Memory B cell (primary cell): ENCODE measurements at places on chromosomes 5 and 9.

DNA sequence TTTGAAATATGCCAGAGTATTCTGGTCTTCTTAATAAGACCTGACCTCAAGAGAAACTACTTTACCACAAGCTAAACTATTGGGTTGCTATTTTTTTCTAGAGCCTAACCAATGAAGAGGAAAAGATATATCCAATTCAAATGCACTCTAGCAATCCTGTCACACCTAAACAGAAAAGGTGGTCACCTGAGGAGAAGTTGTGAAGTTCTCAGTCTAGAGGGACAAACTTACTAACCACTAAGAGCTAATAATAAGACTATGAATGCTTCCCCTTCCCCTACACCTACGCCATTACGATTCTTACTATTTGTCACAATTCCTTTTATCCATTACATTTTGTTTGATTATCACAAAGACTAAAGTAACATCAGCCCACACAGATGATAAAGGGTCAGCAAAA, 29.7 kb downstream of the RLN2 start:
- H3K27me3 ChIP-seq = no peaks in the 10 kb centered on the region
- DNase-seq = no peak

GRCh38 chr5:71828291-71829040, 109.4 kb downstream of the CARTPT start:
- no peak overlapping the region for H3K27ac ChIP-seq
- no peak for DNase-seq
- H3K4me1 ChIP-seq = peaks cover 6% of the 10 kb centered on the region
- H3K27me3 ChIP-seq = peaks cover 7% of the 10 kb centered on the region
- H3K36me3 ChIP-seq = peaks cover 6% of the 10 kb centered on the region

DNA sequence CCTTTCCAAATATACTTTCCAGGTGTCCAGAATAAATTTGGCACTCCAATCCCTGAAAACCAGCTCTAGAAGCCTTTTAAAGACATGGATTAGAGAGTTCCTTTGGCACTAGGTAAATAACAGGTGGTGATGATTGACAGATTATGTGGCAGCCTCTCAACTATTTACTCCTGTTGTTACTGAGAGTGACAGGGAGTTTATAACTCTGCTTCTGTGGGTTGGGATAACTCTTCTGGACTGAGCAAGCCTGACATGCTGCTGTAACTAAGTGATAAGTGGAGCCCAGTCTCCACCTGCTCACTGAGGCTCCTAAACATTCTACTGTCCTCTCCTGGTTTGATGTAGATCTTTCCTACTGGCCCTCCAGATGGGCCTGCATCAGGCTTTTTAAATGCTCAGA, 693.2 kb upstream of the FTMT start:
- no peaks in the 10 kb centered on the region for H3K4me1 ChIP-seq
- H3K36me3 ChIP-seq = no peaks in the 10 kb centered on the region
- H3K27me3 ChIP-seq = no peaks in the 10 kb centered on the region
- H3K4me3 ChIP-seq = no peak overlapping the region
- H3K27ac ChIP-seq = no peak overlapping the region

DNA sequence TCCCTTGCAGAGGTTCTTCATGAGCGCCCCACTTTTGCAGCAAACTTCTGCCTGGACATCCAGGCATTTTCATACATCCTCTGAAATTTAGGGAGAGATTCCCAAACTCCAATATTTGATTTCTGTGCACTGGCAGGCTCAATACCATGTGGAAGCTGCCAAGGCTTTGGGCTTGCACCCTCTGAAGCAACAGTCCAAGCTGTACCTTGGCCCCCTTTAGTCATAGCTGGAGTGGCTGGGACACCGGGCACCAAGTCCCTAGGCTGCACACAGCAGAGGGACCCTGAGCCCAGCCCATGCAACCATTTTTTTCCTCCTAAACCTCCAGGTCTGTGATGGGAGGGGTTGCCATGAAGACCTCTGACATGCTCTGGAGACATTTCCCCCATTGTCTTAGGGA, 74.7 kb downstream of the ZFAND5 start:
- H3K27ac ChIP-seq = no peak overlapping the region
- H3K4me3 ChIP-seq = no peak overlapping the region
- DNase-seq = no peak
- H3K36me3 ChIP-seq = peaks cover 1% of the 10 kb centered on the region

DNA sequence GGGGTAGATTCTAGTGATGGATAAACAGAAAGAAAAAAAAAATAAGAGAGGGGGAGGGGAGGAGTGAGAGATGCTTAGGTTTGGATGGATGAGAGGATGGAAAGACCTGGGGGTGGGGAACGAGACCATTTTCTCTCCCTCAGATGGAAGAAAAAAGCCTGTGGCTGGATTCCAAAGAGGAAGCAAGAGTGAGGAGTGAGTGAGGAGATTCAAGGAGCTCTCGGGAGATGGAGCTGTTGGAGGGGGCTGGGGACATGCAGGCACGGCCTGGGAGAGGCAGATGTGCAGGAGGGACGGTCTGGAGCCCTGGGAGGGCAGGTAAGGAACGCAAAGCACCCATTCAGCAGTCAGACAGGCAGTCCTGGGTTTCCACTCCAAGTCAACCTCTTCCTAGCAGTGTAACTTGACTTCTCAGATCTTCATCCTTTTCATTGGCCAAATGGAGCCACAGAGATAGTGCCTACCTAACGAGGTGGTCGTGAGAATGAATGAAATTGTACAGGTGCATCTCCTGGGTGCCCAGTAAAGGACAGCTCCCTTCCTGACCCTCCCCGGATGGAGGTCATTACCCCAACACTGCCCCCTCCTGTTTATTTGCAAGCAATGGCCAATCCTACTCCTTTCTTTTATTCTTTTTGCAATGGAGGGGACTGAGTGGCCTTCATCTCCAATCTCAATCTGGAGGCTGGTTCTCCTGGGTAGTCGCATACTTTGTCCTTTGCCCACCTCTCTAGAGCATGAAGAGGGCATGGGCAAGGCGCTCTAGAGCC, 52.2 kb downstream of the PCDH1 start:
- H3K36me3 ChIP-seq = no peaks in the 10 kb centered on the region
- DNase-seq = no peak

DNA sequence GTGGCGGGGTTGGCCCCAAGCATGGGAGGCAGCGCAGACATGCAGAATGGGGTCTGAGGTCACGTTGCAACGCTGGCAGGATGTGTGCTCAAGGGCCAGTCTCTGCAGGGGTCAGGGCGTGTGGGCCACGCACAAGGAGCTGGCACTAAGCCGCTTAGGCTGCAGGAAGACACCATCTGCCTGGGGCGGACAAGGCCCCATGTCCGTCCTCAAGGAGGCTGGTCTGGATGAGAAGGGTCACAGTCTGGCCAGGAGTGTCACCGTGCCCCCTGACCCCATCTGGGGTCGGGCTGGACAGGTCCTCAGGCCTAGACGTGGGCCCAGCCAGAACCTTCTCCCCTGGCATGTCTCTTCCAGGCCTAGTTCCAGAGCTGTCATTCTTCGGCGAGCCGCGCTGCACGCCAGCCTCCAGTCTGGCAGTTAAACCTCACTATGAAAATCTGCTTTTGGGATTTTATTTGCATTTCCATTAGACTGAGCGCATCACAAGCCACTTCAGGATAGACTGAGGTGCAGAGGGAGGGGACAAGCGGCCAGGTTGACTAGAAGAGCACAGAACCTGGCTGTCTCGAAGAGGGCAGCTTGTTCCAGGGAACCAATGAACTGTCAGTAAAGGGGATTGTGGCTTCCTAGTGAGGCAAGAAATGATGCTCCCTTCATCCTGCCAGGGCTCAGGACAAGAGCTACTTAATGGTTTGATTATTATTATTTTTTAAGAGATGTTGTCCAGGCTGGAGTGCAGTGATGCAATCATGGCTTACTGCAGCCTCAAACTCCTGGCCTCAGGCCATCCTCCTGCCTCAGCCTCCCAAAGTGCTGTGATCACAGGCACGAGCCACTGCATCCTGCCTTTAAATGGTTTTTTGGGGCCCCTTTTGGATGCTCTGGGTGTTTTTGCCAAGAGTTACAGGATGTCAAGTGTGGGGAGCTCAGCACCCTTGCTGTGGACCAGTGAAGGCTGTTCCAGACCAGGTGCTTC, 4.3 kb downstream of the BRD3OS start:
- H3K36me3 ChIP-seq = peaks cover 7% of the 10 kb centered on the region
- no peaks in the 10 kb centered on the region for H3K27me3 ChIP-seq
- H3K4me3 ChIP-seq = no peak overlapping the region
- peaks cover 11% of the 10 kb centered on the region for H3K4me1 ChIP-seq
- DNase-seq = no peak
- H3K27ac ChIP-seq = no peak overlapping the region

- no peaks in the 10 kb centered on the region for H3K4me1 ChIP-seq
- no peak overlapping the region for H3K27ac ChIP-seq
- H3K4me3 ChIP-seq = no peak overlapping the region
- H3K27me3 ChIP-seq = peaks cover 2% of the 10 kb centered on the region
Observed at GRCh38 chr5:96142786-96143434, 181.3 kb upstream of the ELL2 start.

GRCh38 chr9:127170652-127171051, 48.2 kb upstream of the ANGPTL2 start:
- no peak overlapping the region for H3K27ac ChIP-seq
- H3K4me3 ChIP-seq = no peak overlapping the region
- no peaks in the 10 kb centered on the region for H3K27me3 ChIP-seq
- H3K36me3 ChIP-seq = peaks cover 16% of the 10 kb centered on the region

- H3K27me3 ChIP-seq = no peaks in the 10 kb centered on the region
- H3K4me1 ChIP-seq = no peaks in the 10 kb centered on the region
- peaks cover 14% of the 10 kb centered on the region for H3K36me3 ChIP-seq
- DNase-seq = no peak
- no peak overlapping the region for H3K27ac ChIP-seq
- no peak overlapping the region for H3K4me3 ChIP-seq
Observed at GRCh38 chr5:80156156-80156555, 99.7 kb downstream of the SERINC5 start.

- no peak for DNase-seq
- no peaks in the 10 kb centered on the region for H3K27me3 ChIP-seq
- H3K36me3 ChIP-seq = peaks cover 6% of the 10 kb centered on the region
- H3K4me1 ChIP-seq = peaks cover 15% of the 10 kb centered on the region
- peak overlapping the region; percentile 8 for H3K27ac ChIP-seq
Observed at GRCh38 chr5:143605403-143606005, 202.0 kb upstream of the NR3C1 start.

GRCh38 chr5:82784521-82784920, 292.7 kb downstream of the TMEM167A start:
- no peaks in the 10 kb centered on the region for H3K4me1 ChIP-seq
- no peak for DNase-seq
- no peaks in the 10 kb centered on the region for H3K27me3 ChIP-seq
- H3K36me3 ChIP-seq = no peaks in the 10 kb centered on the region
- H3K27ac ChIP-seq = no peak overlapping the region
- H3K4me3 ChIP-seq = no peak overlapping the region

- H3K27me3 ChIP-seq = peaks cover 11% of the 10 kb centered on the region
- H3K4me3 ChIP-seq = no peak overlapping the region
- no peaks in the 10 kb centered on the region for H3K36me3 ChIP-seq
- DNase-seq = no peak
Observed at GRCh38 chr5:132022737-132023136, 11.3 kb upstream of the ACSL6 start.

DNA sequence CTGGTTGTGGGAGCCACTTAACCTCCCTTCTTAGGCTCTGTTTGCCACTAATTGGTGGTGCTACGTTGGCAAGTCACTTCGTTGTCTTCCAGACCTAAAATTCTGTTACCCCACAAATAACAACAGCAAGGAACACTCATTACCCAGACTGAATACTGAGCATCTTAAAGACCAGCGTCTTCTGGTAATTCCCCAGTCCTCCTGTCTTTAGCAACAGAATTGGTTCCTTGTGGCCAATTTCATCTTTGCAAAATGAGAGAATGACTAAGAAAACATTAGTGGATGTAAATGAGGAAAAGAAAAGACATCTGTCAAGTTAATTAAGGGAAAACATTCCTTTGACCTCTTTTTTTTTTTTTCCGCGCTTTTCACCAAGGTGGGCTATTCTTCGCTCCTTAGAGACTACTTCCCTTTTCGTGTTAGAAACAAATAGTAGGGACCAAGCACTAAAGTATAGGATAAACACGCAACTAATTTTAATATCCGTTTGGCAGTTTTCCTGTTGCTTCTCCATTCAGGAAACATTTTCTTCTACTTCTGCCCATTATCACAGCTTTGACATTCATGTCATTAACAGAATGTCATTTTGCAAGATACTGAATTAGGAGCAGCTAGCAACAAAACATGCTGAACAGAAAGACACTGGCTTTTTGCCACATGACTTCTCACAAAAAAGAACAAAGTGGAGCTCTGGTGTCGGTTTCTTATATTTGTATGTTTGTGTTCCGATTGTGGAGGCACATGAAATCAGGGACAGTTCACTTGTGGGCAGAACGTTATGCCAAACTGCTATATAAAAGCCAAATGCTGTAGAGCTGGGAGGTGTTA, 154.2 kb downstream of the CD180 start:
- no peak overlapping the region for H3K4me3 ChIP-seq
- H3K4me1 ChIP-seq = peaks cover 2% of the 10 kb centered on the region
- H3K27ac ChIP-seq = no peak overlapping the region
- no peak for DNase-seq
- peaks cover 2% of the 10 kb centered on the region for H3K27me3 ChIP-seq
- no peaks in the 10 kb centered on the region for H3K36me3 ChIP-seq

GRCh38 chr5:137278476-137278875, 220.7 kb downstream of the SPOCK1 start:
- no peak overlapping the region for H3K27ac ChIP-seq
- H3K4me3 ChIP-seq = no peak overlapping the region
- DNase-seq = no peak
- no peaks in the 10 kb centered on the region for H3K4me1 ChIP-seq
- H3K36me3 ChIP-seq = no peaks in the 10 kb centered on the region

- no peak overlapping the region for H3K4me3 ChIP-seq
- peaks cover 16% of the 10 kb centered on the region for H3K36me3 ChIP-seq
- no peak overlapping the region for H3K27ac ChIP-seq
- H3K4me1 ChIP-seq = peaks cover 9% of the 10 kb centered on the region
Observed at GRCh38 chr5:90408571-90409317, 812 bp downstream of the CETN3 start.

GRCh38 chr9:123345567-123345955, 10.4 kb upstream of the CRB2 start:
- H3K4me3 ChIP-seq = no peak overlapping the region
- no peaks in the 10 kb centered on the region for H3K27me3 ChIP-seq
- DNase-seq = no peak
- no peaks in the 10 kb centered on the region for H3K36me3 ChIP-seq
- peaks cover 37% of the 10 kb centered on the region for H3K4me1 ChIP-seq
- peak overlapping the region; percentile 7 for H3K27ac ChIP-seq

DNA sequence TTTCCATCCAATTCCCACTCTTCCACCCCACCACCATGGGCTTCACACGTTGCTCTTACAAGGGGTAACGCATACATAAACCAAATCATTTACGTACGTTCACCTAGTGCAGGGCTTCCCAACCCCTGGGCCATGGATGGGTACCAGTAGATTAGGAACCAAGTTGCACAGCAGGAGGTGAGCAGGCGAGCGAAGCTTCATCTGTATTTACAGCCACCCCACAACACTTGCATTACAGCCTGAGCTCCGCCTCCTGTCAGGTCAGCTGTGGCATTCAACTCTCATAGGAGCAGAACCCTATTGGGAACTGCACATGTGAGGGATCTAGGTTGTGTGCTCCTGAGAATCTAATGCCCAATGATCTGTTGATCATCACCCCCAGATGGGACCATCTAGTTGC, 82.3 kb downstream of the CEMIP2 start:
- DNase-seq = no peak
- peaks cover 16% of the 10 kb centered on the region for H3K4me1 ChIP-seq
- H3K36me3 ChIP-seq = peaks cover 28% of the 10 kb centered on the region
- H3K27me3 ChIP-seq = no peaks in the 10 kb centered on the region
- no peak overlapping the region for H3K27ac ChIP-seq
